Esophagus squamous epithelium (tissue), 5 donors: ENCODE measurements at places on chromosomes 2 and 18. TPM values are rescaled to one million over a fixed set of nuclear protein-coding genes. Genes with fewer than 3 reads are reported as not detected.

Gene TMEM178A
- total RNA-seq, result not detected

Gene CTDSP1
- total RNA-seq, result 58.0 TPM

GRCh38 chr2:11795590-11795989 is 49.2 kb downstream of the LPIN1 start:
- H3K4me3 ChIP-seq, result no peak overlapping the region
- no peak for DNase-seq
- no peaks in the 10 kb centered on the region for H3K4me1 ChIP-seq
- H3K27me3 ChIP-seq, result no peaks in the 10 kb centered on the region
- peaks cover 100% of the 10 kb centered on the region for H3K36me3 ChIP-seq

GRCh38 chr2:234368861-234369261 is 128.0 kb downstream of the ARL4C start:
- H3K4me3 ChIP-seq, result no peak overlapping the region
- H3K27ac ChIP-seq, result peak overlapping the region; percentile 80
- no peaks in the 10 kb centered on the region for H3K36me3 ChIP-seq
- peaks cover 50% of the 10 kb centered on the region for H3K4me1 ChIP-seq

DNA sequence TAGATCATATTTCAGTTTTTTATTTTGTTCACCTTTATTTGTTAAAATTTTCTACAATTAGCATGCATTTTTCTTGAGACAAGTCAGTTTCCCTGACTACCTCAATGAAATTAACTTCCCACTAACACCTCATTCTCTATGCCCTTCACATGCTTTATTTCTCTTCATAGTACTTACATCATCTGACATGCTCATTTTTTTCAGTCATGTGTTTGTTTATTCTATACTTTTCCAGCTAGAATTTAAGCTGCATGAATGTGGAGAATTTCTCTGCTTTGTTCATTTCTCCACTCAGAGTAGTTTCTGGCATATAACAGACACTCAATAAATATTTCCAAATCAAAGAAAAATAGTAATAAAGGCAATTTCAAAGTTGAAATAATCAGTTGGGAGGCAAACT is 78.9 kb upstream of the SCN7A start:
- H3K4me1 ChIP-seq, result no peaks in the 10 kb centered on the region
- H3K4me3 ChIP-seq, result no peak overlapping the region
- DNase-seq, result no peak
- H3K36me3 ChIP-seq, result no peaks in the 10 kb centered on the region
- no peak overlapping the region for H3K27ac ChIP-seq

Gene C2orf92
- 2.5 TPM for total RNA-seq

DNA sequence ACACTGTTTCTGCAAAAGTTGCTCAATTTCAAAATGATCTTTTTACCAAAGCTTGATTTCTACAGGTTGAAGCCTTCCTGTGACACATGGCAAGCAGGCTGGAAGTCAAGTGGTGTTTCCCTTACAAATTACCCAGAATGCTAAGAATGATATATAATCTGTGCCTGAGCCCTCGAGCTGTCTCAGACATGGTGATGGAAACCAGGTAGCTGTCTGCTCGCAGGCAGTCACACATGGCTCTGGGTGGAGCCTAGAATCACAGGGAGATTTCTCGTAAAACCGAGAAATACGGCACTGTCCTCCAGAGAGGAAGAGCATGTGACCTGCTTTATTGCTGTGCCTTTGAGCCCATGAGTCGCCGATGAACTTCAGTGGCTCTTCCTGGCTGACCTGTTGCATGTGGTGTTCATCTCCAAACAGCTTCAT is 392.9 kb downstream of the ZNF521 start:
- no peaks in the 10 kb centered on the region for H3K36me3 ChIP-seq
- DNase-seq, result no peak
- no peaks in the 10 kb centered on the region for H3K27me3 ChIP-seq
- no peak overlapping the region for H3K4me3 ChIP-seq
- no peak overlapping the region for H3K27ac ChIP-seq
- no peaks in the 10 kb centered on the region for H3K4me1 ChIP-seq

DNA sequence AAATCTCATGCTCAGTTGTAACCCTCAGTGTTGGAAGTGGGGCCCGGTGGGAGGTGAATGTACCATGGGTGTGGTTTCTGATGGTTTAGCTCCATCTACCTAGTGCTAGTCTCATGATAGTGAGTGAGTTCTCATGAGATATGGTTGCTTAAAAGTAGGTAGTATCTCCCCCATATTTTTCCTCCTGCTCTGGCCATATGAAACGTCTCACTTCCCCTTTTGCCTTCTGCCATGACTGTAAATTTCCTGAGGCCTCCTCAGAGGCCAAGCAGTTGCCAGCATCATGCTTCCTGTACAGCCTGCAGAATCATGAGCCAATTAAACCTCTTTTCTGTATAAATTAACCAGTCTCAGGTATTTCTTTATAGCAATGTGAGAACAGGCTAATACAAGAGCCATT is 62.8 kb upstream of the RNF152 start:
- no peak for DNase-seq
- no peaks in the 10 kb centered on the region for H3K27me3 ChIP-seq
- H3K36me3 ChIP-seq, result no peaks in the 10 kb centered on the region
- peaks cover 33% of the 10 kb centered on the region for H3K4me1 ChIP-seq
- no peak overlapping the region for H3K4me3 ChIP-seq

DNA sequence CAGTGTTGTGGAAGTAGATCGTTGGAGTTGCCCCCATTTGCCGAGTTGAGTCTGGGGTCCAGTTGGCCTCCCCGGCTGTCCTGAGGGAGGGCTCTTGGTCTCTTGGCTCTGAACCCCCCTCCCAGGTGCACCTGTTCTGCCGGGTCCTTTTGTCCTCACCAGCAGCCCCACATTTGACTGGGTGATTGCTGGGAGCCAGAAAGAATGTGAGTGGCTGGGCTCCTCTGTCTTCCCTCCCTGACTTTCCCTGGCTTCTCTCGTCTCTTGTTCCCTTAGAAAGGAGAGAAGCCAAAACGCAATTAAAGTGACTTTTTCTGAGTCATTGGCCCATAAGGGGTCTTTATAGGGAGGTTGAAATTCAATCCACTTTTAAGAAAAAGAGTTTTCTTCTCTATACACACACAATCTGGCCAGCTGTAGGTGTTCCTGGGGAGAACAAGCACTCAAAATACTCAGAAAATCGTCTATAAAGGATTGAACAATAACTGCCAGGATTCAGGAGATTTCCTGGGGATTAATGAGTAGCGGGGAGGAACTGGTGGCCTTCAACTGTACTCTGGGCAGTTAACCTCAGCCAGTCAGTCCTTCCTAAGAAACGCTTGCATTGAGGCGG is 131.0 kb downstream of the TMEM182 start:
- H3K4me3 ChIP-seq, result no peak overlapping the region
- no peaks in the 10 kb centered on the region for H3K4me1 ChIP-seq
- H3K27me3 ChIP-seq, result no peaks in the 10 kb centered on the region

Gene NR4A2
- total RNA-seq, result 1.3 TPM

DNA sequence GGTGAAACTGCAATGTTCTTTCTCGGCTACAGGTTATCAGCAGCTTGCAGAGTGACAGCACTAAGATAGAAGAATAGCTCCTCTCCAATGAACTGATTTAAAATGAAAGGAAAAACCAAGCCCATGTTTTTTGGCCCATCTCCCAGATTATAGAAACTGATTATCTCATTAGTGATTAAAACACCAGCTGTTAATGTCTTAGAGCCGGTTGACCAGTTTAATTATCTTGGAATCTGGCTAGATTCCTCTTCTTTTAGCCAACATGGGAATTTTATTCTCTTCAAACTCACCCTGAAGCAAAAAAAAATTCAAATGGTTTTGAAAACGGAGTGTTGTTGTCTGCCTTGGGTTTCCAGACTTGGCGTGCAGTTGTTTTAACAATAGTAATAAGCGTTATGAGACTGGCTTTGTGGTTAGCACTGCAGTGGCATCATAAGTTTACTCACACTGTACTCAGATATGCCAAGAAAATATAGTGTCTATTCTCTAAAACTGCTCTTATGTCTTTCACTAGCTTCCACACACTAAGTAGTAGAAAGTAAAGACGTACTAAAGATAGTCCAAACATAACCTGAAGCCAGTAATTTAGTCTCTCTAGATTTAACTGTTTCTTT is 665.3 kb downstream of the STK39 start:
- H3K4me3 ChIP-seq, result peak overlapping the region; percentile 0
- no peak overlapping the region for H3K27ac ChIP-seq
- DNase-seq, result no peak
- no peaks in the 10 kb centered on the region for H3K27me3 ChIP-seq

Gene ARHGAP25
- total RNA-seq, result 3.5 TPM

Gene TIGD1
- 7.1 TPM for total RNA-seq

DNA sequence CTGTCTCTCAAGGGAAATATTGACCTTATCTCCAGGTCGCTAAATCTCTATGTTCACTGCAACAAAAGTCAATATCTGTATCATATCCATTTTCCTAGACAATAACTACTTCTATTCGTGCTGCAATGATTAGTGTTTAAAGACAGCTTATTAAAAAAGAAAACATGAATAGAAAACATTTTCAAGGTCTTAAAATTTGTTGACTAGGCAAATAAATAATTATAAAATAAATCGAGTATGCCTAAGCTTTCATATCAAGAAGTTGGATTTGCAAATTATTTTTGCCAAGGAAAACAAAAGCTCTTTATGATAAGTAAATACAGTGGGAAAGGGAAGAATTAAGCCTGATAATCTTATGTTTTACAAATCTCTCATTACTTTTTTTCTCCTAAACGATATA is 428.5 kb downstream of the NUP35 start:
- H3K4me3 ChIP-seq, result no peak overlapping the region
- H3K27ac ChIP-seq, result no peak overlapping the region
- no peaks in the 10 kb centered on the region for H3K27me3 ChIP-seq
- no peaks in the 10 kb centered on the region for H3K36me3 ChIP-seq
- no peaks in the 10 kb centered on the region for H3K4me1 ChIP-seq

Gene RAB27B
- 30.5 TPM for total RNA-seq

- H3K36me3 ChIP-seq, result no peaks in the 10 kb centered on the region
- no peaks in the 10 kb centered on the region for H3K27me3 ChIP-seq
- H3K4me1 ChIP-seq, result no peaks in the 10 kb centered on the region
- no peak overlapping the region for H3K4me3 ChIP-seq
Observed at GRCh38 chr2:10252661-10253060, 50.0 kb upstream of the HPCAL1 start.

Gene GPC1
- total RNA-seq, result 129 TPM

- H3K36me3 ChIP-seq, result no peaks in the 10 kb centered on the region
- H3K27me3 ChIP-seq, result no peaks in the 10 kb centered on the region
- DNase-seq, result no peak
- peaks cover 15% of the 10 kb centered on the region for H3K4me1 ChIP-seq
- H3K4me3 ChIP-seq, result peak overlapping the region; percentile 97
Observed at GRCh38 chr2:201116959-201117734, 1.2 kb downstream of the CFLAR start.

Gene AFTPH
- total RNA-seq, result 30.3 TPM

GRCh38 chr2:219636941-219637841 is 9.8 kb downstream of the SLC4A3 start:
- no peaks in the 10 kb centered on the region for H3K27me3 ChIP-seq
- no peak for DNase-seq
- no peak overlapping the region for H3K27ac ChIP-seq
- H3K4me1 ChIP-seq, result no peaks in the 10 kb centered on the region
- H3K4me3 ChIP-seq, result no peak overlapping the region
- no peaks in the 10 kb centered on the region for H3K36me3 ChIP-seq

- no peaks in the 10 kb centered on the region for H3K36me3 ChIP-seq
- DNase-seq, result no peak
- no peak overlapping the region for H3K4me3 ChIP-seq
- no peak overlapping the region for H3K27ac ChIP-seq
- H3K4me1 ChIP-seq, result peaks cover 3% of the 10 kb centered on the region
- H3K27me3 ChIP-seq, result no peaks in the 10 kb centered on the region
Observed at GRCh38 chr2:205187731-205188130, 494.6 kb upstream of the NRP2 start.

DNA sequence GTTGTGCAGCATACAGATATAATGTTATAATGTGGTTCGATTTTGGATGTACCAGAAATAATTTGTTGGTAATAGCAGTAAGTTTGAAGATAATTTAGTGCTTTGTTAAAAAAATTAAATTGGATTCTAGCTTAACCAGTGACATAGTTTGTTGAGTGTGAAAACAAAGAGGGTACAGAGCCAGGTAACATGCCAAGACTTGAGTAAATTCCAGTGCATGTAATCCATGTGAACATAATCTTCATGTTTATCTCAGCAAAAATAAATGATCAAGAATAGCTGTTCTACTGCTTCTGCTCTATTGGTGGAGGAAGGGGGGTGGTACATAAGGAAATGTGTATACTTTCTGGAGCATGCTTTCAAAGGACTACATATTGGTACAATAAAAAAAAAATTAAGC is 165.8 kb downstream of the DNAH7 start:
- H3K36me3 ChIP-seq, result no peaks in the 10 kb centered on the region
- no peak overlapping the region for H3K4me3 ChIP-seq
- H3K4me1 ChIP-seq, result no peaks in the 10 kb centered on the region
- no peaks in the 10 kb centered on the region for H3K27me3 ChIP-seq
- no peak overlapping the region for H3K27ac ChIP-seq

Gene COL4A4
- 1.4 TPM for total RNA-seq

DNA sequence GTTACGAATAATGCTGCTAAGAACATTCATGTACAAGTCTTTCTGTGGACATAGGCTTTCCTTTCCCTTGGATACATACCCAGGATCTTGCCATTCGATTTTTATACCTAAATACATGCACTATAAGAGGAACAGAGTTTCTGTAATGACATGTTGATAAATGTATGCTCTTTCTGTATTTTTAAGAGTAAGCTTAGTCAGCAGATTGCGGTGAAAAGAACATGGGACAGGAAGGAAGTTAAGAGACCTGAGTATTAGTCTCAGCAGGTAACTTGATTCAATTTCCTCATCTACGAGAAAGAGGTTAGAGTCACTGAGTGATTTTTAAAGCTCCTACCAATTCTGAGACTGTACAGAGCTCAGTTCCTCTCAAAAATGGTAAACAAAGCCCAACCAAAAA is 2.6 kb upstream of the TLK1 start:
- no peaks in the 10 kb centered on the region for H3K27me3 ChIP-seq
- H3K36me3 ChIP-seq, result no peaks in the 10 kb centered on the region
- H3K4me3 ChIP-seq, result no peak overlapping the region
- peaks cover 4% of the 10 kb centered on the region for H3K4me1 ChIP-seq
- H3K27ac ChIP-seq, result peak overlapping the region; percentile 23
- no peak for DNase-seq

Gene TTR
- total RNA-seq, result not detected

Gene GALNT14
- 23.7 TPM for total RNA-seq

DNA sequence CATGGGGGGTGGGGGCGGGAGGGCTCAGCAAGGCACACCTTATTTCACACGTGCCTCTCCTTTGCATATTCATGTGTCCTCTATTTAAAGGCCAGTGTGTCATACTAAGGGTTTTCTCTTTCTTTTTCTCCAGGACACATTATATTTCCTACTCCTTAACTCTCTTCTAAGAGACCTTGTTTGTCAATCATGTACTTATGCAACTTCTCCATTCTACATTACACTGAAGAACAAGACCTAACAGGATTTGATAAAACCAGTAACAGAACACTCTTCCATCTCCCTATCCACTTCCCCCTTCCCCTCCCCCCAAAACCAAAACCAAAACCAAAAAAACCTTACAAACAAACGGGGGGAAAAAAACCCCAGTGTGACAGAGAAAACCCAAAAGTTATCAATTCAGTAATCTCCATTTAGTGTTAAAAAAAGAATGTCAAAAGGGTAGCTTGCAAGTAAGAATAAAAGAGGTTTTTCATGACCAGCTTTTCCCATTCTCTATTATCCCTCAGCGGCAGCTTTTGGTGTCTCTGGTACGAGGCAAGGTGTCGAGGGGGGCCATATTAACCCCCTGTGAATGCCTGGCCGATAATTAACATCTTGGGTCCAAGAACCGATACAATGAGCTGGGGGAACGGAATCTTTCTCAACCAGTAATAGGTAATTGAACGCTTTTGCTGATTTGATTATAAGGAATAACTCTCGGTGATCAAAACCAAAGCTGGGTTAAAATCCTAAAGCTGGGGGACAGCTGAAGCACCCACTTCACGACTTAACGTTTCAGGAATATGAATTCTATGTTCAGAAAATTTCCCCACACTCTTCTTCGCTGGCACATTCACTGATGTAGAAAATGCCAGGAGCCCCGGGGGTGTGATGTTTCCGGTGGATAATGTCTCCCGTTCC is 191.0 kb upstream of the TCF4 start:
- H3K27me3 ChIP-seq, result peaks cover 47% of the 10 kb centered on the region
- DNase-seq, result no peak
- H3K4me3 ChIP-seq, result peak overlapping the region; percentile 48
